ENCODE measurements at places on chromosomes 4 and X.

DNA sequence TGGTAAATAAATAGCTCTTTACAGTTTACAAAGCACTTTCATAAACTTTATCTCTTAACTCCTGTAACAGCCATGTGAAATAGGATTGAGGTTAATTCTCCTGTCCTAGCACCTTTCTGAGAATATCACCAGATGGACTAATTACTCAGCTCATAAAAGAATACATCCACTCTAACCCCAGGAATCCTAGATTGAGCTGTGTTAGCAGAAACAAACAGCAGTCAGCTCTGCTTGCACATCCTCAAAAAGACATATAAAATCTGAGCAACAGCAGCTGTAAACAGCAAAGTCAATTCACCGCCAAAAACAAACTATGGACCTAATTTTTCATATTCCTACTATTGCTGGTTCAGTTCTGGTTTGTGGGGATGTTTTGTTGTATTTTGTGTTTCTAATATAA, 182.8 kb downstream of the QDPR start:
- DNase-seq, result no peak

DNA sequence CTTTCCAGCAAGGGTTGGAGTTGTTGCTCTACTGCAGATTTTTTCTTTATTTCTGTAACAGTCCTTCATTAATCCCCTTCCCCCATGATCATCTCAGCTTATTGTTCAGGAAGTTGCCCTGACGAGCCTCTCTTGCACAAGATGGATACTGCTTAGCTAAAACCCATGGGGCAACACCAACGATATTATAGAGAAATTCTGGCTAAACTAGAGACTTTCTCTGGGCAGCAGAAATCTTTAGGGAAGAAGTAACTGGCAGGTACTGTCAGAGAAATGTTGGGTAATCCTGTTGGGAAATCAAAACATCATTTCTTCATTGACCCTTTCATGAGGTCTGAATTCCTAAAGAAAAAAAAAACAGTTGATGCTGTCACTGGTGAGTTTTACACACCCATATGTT, 921.3 kb downstream of the NLGN4X start:
- no peak for DNase-seq

- no peak for DNase-seq
These were observed 61.0 kb downstream of the FHIP1A start for GRCh38 chr4:151469970-151470369.

- no peak for DNase-seq
These were observed 28.2 kb upstream of the RASSF6 start for GRCh38 chr4:73648478-73648877.

DNA sequence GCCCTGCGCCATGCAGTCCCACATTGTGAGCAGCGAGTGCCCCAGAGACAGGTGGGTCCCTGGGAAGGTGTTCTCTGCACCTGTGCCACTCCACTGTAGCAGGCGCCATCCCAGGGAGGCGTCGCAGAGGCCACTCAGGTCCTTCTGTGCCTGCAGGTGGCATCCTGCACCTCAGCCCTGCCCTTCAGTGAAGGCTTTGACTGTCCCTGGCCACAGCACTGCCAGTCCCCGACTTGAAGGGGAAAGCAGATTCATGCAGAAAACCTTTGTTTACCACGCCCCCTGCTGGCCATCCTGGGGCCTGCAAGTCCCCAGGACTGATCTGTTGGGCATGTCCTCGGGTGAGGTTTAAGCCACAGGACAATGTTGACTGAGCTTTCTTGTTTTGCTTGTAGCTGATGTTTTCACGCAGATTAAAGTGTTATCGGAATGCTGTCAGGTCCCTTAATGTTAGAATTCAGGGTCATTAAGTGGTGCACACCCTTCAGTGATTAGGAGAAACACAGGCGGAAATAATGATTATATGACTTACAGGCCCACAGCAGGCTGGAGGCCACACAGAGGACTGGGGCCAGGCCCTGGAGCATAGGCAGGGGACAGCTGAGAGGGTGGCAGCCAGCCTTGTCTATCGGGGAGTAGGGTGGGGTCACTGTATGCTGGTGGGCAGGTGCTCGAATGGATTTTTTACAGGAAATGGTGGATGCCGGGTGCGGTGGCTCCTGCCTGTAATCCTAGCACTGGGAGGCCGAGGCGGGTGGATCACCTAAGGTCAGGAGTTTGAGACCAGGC, 5.0 kb downstream of the TACC3 start:
- no peak for DNase-seq

Data from cerebellar nuclear complex (tissue), 1 donor.